SJSA1 (cell line): ENCODE measurements at places on chromosomes 12 and 14. TPM values are rescaled to one million over a fixed set of nuclear protein-coding genes. Genes with fewer than 3 reads are reported as not detected.

- H3K36me3 ChIP-seq = no peaks in the 10 kb centered on the region
- no peak overlapping the region for H3K27ac ChIP-seq
- DNase-seq = no peak
- no peak overlapping the region for H3K4me3 ChIP-seq
Observed at GRCh38 chr14:38203929-38204718, 3.6 kb upstream of the SSTR1 start.

DNA sequence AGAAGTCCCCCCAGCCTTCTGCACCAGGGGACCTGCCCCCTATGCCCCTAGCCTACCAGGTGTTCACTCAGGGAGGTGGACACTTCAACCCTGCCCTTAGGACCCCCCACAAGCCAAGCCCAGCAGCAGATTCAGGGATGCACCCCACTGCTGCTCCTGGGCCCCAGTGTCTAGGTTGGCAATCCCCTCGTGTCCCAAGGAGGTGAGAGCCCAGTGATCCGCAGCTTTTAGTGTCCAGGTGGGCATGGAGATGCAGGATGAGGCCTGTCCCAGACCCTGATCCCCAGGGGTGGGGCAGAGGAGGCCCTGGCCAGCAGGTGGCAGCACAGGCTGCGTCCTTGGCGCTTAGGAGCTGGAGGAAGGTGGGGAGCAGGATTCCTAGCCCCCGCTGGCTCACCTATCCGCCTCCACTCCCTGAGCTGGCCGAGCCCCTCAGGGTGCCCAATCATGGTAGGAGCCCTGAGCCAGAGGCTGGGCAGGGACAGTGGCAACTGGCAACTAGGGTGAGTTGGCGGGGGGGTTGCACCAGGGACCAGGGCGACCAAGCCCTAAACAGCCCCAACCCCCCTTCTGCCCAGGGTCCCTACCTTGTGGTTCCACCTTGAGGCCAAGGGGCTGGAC lies 4.1 kb downstream of the CKB start:
- no peak overlapping the region for H3K27ac ChIP-seq
- H3K27me3 ChIP-seq = peaks cover 19% of the 10 kb centered on the region
- peak; percentile 64 for DNase-seq
- H3K36me3 ChIP-seq = no peaks in the 10 kb centered on the region
- peaks cover 30% of the 10 kb centered on the region for H3K4me1 ChIP-seq
- no peak overlapping the region for H3K4me3 ChIP-seq

LYZ gene
- not detected in 2 replicates for total RNA-seq

GNB3 gene
- not detected in 2 replicates for total RNA-seq

GRCh38 chr14:26947265-26947664 lies 349.4 kb upstream of the NOVA1 start:
- H3K4me1 ChIP-seq = no peaks in the 10 kb centered on the region
- no peak overlapping the region for H3K4me3 ChIP-seq
- DNase-seq = no peak
- no peaks in the 10 kb centered on the region for H3K36me3 ChIP-seq
- H3K27me3 ChIP-seq = no peaks in the 10 kb centered on the region

GRCh38 chr14:29075761-29076160 lies 309.2 kb downstream of the FOXG1 start:
- no peak overlapping the region for H3K27ac ChIP-seq
- H3K4me1 ChIP-seq = no peaks in the 10 kb centered on the region
- no peaks in the 10 kb centered on the region for H3K36me3 ChIP-seq
- H3K27me3 ChIP-seq = no peaks in the 10 kb centered on the region

DNA sequence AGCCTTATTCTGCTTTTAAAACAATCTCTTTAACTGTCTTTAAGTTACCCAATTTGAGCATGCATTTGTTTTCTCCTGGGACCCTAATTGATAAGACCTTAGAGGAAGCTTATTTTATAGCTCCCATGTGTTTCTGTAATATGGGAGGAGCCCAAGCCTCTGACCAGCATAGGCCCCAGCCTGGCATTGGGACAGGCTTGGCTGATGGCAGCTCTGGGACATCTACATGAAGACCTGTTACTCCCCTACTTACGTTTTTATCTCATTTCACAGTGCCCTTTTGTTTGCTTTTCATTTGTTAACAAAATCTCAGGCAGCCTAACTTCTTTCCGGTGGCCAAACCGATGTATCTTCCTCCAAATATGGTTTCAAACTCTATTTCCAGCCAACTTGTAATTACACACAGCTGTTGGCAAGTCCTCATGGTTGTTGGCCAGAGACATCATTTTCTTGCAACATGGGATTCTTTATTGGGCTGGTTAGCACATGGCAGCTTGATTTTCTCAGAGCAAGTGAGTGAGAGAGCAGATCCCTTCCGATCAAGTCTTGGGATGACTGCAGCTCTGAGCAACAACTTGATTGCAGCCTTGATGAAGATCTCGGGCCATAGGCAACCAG lies 1117.5 kb downstream of the AACS start:
- no peaks in the 10 kb centered on the region for H3K27me3 ChIP-seq
- H3K27ac ChIP-seq = no peak overlapping the region
- H3K4me1 ChIP-seq = no peaks in the 10 kb centered on the region

DNA sequence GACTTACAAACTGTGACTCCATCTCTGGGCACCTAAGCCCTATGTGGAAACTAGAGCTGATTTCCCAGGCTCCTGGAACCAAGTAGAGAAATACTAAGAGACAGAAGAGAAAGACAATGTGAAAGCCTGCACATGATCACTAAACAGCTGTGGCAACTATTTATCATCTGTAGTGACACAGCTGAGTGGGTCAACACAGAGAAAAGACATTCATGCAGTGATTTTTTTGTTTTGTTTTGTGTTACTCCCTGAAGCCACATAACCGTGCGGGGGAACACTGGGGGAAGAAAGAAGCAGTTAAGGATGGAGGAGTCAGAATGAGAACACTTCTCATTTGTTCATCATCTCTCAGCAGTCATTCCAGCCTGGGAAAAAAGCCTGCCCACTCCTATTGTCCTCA lies 1.5 kb downstream of the PRR4 start:
- H3K4me3 ChIP-seq = no peak overlapping the region
- H3K4me1 ChIP-seq = no peaks in the 10 kb centered on the region
- no peak for DNase-seq
- H3K27ac ChIP-seq = no peak overlapping the region

GRCh38 chr14:79551523-79551922 lies 659.8 kb downstream of the DIO2 start:
- no peaks in the 10 kb centered on the region for H3K36me3 ChIP-seq
- DNase-seq = no peak
- no peaks in the 10 kb centered on the region for H3K27me3 ChIP-seq
- H3K27ac ChIP-seq = no peak overlapping the region

GRCh38 chr14:51395361-51395849 lies 155.4 kb downstream of the TMX1 start:
- H3K27ac ChIP-seq = peak overlapping the region; percentile 97
- no peak overlapping the region for H3K4me3 ChIP-seq
- peak; percentile 91 for DNase-seq
- peaks cover 57% of the 10 kb centered on the region for H3K4me1 ChIP-seq

SLC10A1 gene
- not detected in 2 replicates for total RNA-seq

DNA sequence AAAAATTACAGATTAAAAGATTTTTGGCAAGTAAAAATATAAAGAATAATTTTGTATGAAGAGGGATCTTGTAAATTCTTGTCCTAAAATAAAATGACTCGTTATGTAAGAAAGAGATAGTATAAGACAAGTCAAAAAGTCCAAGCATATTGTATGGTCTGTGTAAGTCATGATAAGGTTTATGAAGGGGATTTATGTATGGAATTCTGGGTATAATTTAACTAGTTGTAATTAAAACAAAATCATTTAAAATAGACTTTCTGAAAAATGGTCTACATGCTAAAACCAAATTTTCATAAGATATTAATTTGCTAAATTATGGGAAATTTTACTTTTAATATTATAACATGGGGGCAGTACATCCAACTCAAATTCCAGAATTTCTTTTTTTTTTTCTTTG lies 17.6 kb upstream of the PEX5 start:
- no peaks in the 10 kb centered on the region for H3K27me3 ChIP-seq
- H3K36me3 ChIP-seq = no peaks in the 10 kb centered on the region
- H3K4me1 ChIP-seq = no peaks in the 10 kb centered on the region
- DNase-seq = no peak

GRCh38 chr12:14612898-14613445 lies 45.3 kb upstream of the PLBD1 start:
- H3K4me3 ChIP-seq = no peak overlapping the region
- no peaks in the 10 kb centered on the region for H3K27me3 ChIP-seq
- no peaks in the 10 kb centered on the region for H3K36me3 ChIP-seq
- no peak for DNase-seq
- H3K4me1 ChIP-seq = no peaks in the 10 kb centered on the region

OTOGL gene
- total RNA-seq = 0.08 and 0.50 TPM in 2 replicates

DNA sequence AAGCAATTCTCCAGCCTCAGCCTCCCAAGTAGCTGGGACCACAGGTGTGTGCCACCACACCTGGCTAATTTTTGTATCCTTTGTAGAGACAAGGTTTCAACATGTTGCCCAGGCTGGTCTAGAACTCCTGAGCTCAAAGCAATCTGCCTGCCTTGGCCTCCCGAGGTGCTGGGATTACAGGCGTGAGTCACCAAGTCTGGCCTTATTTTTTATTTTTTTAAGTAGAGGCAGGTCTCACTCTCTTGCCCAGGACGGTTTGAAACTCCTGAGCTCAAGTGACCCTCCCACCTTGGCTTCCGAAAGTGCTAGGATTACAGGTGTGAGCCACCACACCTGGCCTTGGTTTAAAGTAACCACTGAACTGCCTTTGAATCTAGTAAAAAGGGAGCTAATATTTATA lies 56.8 kb downstream of the SPPL3 start:
- no peak overlapping the region for H3K27ac ChIP-seq
- no peaks in the 10 kb centered on the region for H3K27me3 ChIP-seq
- H3K4me3 ChIP-seq = no peak overlapping the region
- no peaks in the 10 kb centered on the region for H3K36me3 ChIP-seq
- no peak for DNase-seq
